Activated T-helper 9 cell treated with anti-CD3 and anti-CD28 coated beads, Interleukin-2, amount 50 U/mL, for 16 hours (primary cell): ENCODE measurements at places on chromosomes 7 and 10.

DNA sequence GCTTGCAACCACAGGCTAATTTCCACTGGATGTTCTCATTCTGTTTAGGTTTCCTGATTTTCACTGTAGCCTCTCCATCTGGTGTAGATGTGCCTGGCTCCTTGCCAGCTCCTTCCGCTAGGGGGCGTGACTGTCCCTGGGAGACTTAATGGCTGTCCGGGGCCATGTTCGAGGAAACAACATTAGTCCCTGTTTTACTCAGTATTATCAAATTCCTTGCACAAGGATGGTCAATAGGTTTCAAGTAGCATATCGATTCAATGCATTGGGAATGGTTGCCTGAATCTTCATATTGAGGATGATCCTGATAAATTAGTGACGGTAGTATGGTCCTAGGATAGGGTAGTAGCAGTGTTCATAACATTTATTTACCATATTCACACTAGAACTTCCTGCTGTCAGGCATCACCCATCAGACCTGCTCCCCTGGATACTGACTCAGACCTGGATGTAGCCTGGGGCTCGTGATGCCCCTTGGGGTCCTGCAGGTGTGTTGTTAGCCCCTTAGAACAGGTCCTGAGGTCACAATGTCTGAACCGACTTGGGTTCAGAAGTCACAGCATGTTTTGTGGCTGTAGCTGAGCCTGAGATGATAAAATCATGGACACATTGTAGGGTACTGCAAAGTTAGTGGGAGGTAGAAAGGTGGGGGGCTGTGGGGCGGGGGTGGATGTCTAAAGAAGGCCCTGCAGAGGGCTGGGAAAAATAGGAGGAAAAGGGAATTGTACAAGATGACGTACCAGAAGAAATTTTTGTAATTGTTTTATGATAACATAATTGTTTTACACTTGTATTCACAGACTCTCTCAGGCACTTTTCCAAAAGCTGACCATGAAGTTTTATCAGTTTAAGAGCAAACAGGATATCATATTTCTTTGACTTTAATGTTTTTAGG lies 8.9 kb upstream of the EXOC6 start:
- peak; percentile 11 for DNase-seq

DNA sequence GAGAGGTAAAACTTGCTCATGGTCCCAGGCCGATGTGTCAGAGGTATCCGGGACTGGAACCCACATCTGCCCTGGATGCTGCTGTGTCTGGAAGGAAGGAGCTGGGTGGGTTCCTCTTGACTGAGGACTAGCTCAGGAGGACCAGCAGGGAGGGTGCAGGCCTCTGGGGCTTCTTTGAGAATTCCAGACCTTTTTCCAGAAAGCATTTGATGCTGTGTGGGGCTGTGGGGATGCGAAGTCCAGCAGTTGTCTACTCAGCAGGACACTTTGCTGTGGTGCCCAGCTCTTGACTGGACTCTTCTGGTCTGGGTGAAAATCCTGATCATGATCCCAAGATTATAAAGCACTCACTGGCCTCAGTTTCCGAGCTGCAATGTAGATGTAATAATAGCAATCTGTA lies 1.7 kb downstream of the RAMP3 start:
- DNase-seq, result no peak

DNA sequence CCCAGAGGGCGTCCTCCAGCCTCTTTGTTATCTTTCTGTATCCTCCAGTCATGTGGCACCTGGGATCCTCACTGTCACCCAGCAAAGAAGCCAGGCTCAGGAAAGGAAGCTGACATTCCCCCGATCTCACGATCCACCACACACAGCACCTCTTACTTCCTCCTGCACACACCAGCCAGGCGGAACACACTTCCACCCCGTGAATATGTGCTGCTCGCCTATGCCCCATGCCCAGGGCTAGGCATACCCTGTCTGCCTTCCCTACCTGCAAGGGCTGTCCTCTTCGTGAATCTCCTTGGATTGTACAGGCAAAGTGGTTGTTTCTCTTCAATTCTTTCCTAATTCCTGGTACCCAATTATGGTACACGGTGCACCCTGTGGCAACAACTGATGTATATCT lies 191.0 kb downstream of the TNS3 start:
- DNase-seq, result no peak

DNA sequence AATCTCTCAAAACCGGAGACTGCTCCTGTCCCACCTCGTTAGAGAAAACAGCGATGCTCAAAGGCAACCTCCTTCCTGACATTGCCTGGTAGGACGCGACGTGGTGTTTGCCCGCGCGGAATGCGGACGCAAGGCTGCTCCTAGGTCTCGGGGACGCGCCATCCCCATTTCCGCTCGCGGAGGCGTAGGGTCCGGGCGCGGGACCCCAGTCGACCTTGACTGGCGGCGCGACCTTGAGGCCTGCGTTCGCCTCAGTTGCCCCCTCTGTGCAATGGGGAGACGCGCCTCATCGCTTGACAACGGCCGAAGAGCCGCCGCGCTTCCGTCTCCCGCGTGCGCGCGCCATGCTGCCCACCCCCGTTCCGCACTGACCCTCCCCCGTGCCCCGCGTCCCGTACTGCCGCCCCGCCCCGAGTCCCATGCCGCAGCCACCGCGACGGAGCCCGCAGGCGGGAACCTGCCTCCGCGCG lies 412 bp upstream of the PPIA start:
- DNase-seq, result no peak
